SHP77 (cell line): ENCODE measurements at places on chromosomes 1 and 21.

- DNase-seq: no peak
Measured at GRCh38 chr21:41846536-41846935, 32.6 kb downstream of the PRDM15 start.

- DNase-seq: no peak
Measured at GRCh38 chr1:157142201-157142600, 4.0 kb upstream of the ETV3 start.

- no peak for DNase-seq
Measured at GRCh38 chr1:37755951-37756560, 8.9 kb downstream of the EPHA10 start.

DNA sequence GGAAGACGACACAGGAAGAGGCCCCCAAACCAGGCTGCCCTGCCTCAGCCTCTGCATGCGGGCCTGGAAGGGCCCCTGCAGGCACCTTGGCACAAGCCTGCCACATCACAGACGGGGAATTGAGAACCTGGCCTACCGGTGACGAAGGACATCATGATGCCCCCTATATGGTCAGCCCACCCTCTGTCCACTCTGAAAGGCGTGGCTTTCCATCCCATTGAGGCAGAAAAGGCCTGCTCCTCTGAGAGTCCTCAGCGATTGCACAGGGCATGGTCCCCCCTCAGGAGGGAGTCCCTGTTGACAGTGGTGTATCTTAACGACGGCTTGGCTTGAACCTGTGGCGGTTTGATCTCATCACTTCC lies 11.4 kb downstream of the KRTAP10-1 start:
- no peak for DNase-seq

DNA sequence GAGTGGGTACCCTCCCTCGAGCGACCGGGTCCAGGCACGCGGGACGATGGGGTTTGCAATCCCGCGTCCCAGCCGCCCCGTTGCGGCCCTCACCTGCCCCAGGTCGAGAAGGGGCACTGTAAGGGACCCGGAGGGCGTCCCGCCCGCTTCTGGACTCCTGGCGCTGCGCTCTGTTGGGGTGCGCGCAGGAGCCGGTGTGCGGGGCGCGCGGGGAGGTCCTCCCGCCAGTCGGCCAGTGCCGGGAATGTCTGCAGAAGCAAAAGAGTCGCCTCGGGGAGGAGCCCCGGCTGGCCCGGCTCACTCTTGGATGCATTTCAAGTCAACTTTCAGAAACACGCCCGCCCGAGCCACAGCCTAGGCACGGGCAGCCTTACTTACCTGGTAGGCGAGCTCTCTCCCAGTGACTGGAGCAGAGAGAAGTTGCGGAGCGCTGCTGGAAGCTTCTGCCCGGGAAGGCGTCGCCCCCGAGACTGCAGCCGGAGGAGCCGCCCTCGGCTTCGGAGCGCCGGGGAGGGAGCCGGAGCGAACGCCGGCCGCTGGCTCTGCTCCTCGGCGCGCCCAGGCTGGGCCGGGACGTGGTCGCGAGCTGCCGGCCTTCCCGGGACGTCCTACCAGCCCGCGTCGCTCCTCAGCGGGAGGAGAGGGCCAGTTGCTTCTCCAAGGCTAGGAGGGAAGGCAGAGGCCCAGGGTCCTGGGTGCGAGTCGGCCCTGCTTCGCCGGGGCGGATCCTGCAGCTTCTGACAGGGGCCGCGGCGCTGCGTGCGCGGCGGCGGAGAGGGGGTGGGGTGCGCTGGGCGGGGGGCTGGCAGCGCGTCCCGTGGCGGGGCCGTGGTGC lies at the start of gene LMX1A:
TSS of gene LMX1A (minus strand) at position 739 of the 835 bp plus-strand sequence. CDS start 1,156 bp downstream, outside the sequence.
- no peak for DNase-seq

GRCh38 chr1:201361652-201362504 lies 15.6 kb downstream of the TNNT2 start:
- DNase-seq: no peak

- DNase-seq: no peak
Measured at GRCh38 chr1:168687816-168688215, 41.2 kb downstream of the DPT start.

- no peak for DNase-seq
Measured at GRCh38 chr1:1320666-1321448, 3.6 kb downstream of the INTS11 start.

DNA sequence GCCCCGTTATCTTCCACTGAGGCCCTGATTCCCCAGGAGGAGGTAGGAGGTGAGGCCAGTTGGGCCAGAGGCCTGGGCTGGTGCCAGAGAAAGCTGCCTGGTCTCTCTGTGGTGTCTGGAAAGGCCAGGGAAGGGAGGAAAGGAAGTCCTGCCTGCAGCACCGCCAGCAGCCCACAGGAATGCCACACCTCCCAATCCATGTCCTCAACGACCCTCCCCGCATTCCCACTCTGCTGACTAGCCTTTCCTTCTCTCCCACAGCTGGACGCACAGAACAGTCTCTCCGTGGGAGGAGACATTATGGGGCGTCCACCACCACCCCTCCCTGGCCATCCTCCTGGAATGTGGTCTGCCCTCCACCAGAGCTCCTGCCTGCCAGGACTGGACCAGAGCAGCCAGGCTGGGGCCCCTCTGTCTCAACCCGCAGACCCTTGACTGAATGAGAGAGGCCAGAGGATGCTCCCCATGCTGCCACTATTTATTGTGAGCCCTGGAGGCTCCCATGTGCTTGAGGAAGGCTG lies 18.0 kb downstream of the CSF1 start:
- DNase-seq: no peak

DNA sequence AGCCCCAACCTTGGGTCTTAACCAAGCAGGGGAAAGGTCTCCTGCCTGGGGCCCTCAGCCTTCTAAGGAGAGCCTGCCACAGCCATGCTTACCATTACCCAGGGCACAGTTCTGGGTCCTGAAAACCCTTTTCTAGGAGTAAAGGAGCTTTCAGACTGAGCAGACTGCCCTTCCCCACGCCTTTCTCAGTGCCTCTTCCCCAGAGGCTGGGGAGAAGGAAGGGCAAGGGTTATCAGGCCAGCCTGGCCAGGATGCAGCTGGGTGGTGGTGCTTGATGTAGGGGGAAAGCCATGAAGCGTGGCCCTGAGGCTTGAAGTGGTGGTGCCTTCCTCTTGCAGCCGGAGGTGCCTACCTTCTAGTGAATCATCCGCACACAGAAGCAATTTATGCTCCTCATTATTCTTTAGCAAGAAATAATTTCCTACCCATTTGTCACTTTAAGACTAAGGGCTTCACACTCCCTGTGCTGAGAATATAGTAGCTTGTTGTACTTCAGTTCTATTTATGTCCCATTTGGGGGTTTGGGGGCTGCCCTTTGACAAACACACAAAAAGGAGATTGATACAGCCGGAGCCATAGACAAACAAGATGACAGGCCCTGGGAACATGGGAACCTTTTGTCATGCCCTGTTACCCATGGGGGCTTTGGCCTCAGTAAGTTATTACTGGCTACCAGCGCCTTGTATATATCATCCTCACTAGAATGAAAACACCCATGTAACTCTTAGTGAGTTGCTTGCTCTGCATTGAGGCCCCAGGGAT lies 40.7 kb downstream of the MAN1C1 start:
- DNase-seq: no peak

GRCh38 chr1:227934476-227935313 lies 13.0 kb downstream of the WNT9A start:
- DNase-seq: no peak

GRCh38 chr1:221611656-221612046 lies 130.2 kb downstream of the DUSP10 start:
- no peak for DNase-seq

DNA sequence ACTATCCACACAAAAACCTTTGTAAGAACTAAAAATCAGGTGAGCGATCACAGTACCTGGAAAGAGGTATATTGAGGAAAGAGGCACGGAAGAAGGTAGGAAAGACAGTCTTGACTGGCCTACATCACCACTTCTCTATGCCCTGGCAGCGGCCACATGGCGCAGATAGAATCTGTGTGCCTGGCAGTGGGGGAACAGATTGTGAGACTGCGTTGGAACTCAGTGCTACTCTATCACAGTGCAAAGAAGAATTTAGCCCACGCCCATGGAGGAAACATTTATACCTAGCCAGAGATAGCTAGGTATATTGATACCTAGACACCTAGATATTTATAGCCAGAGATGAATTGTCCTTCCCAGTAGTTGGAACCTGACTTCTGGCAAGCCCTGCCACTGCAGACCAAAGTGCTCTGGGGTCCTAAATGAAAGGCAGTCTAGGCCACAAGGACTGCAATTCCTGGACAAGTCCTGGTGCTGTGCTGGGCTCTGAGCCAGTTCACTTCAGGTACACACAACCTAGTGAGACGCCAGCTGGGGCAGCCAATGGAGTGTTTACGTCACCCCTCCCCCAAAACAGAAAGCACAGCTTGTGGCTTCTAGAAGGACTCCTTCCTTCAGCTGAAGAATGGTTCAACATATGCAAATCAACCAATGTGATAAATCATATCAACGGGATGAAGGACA lies 51.9 kb downstream of the DHX9 start:
- peak; percentile 56 for DNase-seq

DNA sequence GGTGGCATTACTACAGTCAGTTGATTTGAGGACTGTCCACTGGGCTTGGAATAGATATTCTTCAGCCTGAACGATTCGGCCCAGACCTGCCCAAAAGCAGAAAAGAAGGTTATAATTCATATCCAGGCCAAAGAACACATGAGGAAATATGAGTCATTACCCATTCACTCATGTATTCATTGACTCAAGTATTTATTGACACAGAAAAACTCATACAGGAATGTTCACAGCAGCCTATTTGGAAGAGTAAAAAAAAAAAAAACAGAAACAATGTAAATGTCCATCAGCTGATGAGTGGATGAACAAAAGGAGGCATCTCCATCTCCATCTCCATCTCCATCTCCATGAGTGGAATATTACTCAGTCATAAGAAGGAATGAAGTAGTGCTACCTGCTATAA lies 15.9 kb downstream of the ZMYND12 start:
- no peak for DNase-seq

DNA sequence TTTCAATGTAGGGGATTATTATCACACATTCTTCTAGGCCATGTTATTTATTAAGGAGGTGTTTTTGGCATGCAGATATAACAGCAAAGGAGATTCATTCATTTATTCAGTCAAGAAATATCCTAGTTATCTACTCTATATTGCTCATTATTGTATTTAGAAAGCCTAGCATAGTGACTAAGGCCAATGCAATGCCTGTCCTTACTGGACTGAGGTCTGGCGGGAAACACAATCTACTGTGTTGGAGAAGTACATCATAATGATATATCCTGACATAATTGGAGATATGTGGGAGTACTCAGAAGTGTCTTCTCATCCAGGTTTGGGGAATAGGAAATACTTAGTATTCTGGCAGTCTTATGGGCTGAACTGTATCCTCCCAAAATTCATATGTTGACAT lies 421.5 kb upstream of the USP24 start:
- DNase-seq: no peak

DNA sequence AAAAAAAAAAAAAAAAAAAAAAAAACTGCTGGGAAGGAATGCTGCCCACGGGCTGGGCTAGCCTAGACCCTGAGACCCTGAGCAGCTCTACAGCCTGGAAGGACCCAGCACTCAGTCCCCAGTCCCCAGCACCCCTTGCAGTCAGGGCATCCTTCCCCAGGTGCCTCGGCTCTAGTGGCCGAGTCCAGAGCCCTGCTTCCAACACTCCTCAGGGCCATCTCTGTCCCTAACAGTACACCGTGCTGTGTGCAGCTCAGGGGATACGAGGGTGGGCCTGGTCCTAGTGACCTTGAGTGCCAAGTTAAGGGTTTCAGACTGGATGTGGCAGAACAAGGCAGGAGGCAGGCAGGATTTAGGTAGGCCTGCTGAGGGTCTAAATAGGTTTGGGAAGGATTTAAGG lies 50.2 kb upstream of the LRP8 start:
- DNase-seq: no peak

- no peak for DNase-seq
Measured at GRCh38 chr21:46061063-46061462, 36.8 kb upstream of the COL6A2 start.

- no peak for DNase-seq
Measured at GRCh38 chr1:4973341-4973740, 318.9 kb downstream of the AJAP1 start.

DNA sequence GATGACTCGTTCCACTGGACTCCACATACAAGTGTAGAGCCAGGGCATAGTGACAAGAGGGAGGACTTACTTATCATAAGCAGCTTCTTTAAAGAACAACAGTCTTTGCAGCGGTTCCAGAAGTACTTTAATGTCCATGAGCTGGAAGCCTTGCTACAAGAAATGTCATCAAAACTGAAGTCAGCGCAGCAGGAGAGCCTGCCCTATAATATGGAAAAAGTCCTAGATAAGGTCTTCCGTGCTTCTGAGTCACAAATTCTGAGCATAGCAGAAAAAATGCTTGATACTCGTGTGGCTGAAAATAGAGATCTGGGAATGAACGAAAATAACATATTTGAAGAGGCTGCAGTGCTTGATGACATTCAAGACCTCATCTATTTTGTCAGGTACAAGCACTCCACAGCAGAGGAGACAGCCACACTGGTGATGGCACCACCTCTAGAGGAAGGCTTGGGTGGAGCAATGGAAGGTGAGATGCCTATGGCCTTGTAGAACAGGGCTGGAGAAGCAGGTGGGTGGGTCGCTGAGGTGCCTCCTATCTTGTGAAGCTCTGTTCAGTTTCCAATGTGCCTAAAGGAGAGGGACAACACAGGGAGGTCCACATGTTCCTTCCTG lies 12.1 kb downstream of the MIA3 start:
- DNase-seq: no peak

DNA sequence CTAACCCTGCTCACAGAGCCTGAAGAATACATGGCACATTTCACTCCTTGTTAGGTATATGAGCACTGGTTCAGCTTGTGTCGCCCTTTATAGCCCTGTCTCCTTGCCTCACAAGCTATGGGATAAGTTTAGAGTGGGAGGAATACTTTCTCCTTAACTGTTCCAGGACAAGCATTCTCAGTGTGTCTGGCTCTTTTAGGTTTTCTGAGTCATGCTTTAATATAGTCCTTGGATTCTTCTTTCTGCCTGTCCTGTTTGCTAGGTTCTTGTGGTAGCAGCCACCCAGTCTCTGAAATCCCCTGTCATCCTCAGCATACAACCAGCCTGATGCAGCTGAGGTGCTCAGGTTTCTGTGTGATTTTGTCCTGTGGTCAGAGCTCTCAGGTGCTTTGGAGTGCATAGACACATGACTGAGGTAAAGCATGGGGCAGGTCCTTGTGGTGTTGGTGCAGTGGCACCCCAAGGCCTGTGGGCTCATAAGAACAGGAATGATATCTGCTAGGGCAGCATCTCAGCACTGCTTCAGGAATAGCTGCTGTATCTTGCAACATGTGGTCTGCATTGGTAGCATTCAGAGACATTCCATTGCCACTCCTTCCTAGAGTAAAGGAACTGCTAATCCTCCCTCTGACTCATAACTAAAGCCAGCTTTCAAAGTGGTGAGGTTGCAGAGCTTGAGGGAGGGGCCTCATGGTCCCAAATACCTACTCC lies 14.2 kb upstream of the CASQ2 start:
- DNase-seq: no peak

GRCh38 chr1:55007625-55008024 lies 8.9 kb downstream of the BSND start:
- DNase-seq: no peak

- DNase-seq: no peak
Measured at GRCh38 chr1:167825419-167826079, 88.4 kb downstream of the ADCY10 start.

GRCh38 chr1:167387251-167387910 lies 130.9 kb downstream of the CD247 start:
- DNase-seq: no peak

- no peak for DNase-seq
Measured at GRCh38 chr1:201715801-201716741, 112.9 kb upstream of the IPO9 start.

- no peak for DNase-seq
Measured at GRCh38 chr21:21436012-21436534, 437.9 kb downstream of the NCAM2 start.
